Bronchial smooth muscle cell (primary cell): ENCODE measurements at places on chromosomes 5 and 9. TPM values are rescaled to one million over a fixed set of nuclear protein-coding genes. Genes with fewer than 3 reads are reported as not detected.

Gene PLAC8L1
- 0.17 TPM in 1 of 2 replicates, not detected in the other for total RNA-seq

Gene C6
- 0.16 TPM in 1 of 2 replicates, not detected in the other for total RNA-seq

Gene CMBL
- 15.0 and 23.1 TPM in 2 replicates for total RNA-seq

Gene IL9
- not detected in 2 replicates for total RNA-seq

Gene FBP2
- total RNA-seq = not detected in 2 replicates

Gene SARDH
- 3.0 and 4.6 TPM in 2 replicates for total RNA-seq

Gene SYK
- under 0.01 TPM in 1 of 2 replicates, not detected in the other for total RNA-seq

Gene SOX30
- total RNA-seq = 0.16 TPM in 1 of 2 replicates, not detected in the other

Gene ENG
- total RNA-seq = 11.0 and 13.9 TPM in 2 replicates

Gene KLHL3
- 0.77 and 1.6 TPM in 2 replicates for total RNA-seq

Gene IFNE
- 1.5 and 3.8 TPM in 2 replicates for total RNA-seq

Gene RAB14
- total RNA-seq = 10.0 and 20.5 TPM in 2 replicates

Gene HSD17B3
- total RNA-seq = not detected in 2 replicates

Gene DDX4
- not detected in 2 replicates for total RNA-seq

Gene NXNL2
- total RNA-seq = 0.77 and 3.0 TPM in 2 replicates

Gene CACNA1B
- under 0.01 TPM in 2 replicates for total RNA-seq

Gene CCDC192
- not detected in 2 replicates for total RNA-seq

Gene ARHGEF28
- 2.5 and 12.3 TPM in 2 replicates for total RNA-seq

Gene AQP7
- total RNA-seq = 0.34 and 0.47 TPM in 2 replicates

Gene BRD3OS
- total RNA-seq = 10.2 and 13.1 TPM in 2 replicates

Gene DIAPH1
- total RNA-seq = 17.9 and 23.5 TPM in 2 replicates

Gene ECM2
- total RNA-seq = 3.6 and 7.2 TPM in 2 replicates

Gene ZNF483
- total RNA-seq = 1.9 and 2.2 TPM in 2 replicates

Gene TMEM252
- not detected in 2 replicates for total RNA-seq

Gene SCGB3A2
- not detected in 2 replicates for total RNA-seq

Gene SPATA31D4
- not detected in 2 replicates for total RNA-seq

Gene ZNF300
- total RNA-seq = 7.6 and 9.0 TPM in 2 replicates

Gene DAB2
- total RNA-seq = 79.3 and 131 TPM in 2 replicates

Gene TMEM215
- not detected in 2 replicates for total RNA-seq
